Upper lobe of right lung (tissue), 1 donor: ENCODE measurements at places on chromosomes 1 and 21.

- no peak for DNase-seq
These were observed 56.7 kb downstream of the RALGPS2 start for GRCh38 chr1:178781533-178782330.

GRCh38 chr1:115782571-115783281 lies 14.2 kb upstream of the CASQ2 start:
- no peak for DNase-seq

- peak; percentile 80 for DNase-seq
These were observed 46.3 kb downstream of the UMODL1 start for GRCh38 chr21:42117229-42117966.

- peak; percentile 90 for DNase-seq
These were observed 11.1 kb downstream of the ADPRS start for GRCh38 chr1:36099681-36100341.

- no peak for DNase-seq
These were observed 11.3 kb downstream of the NCSTN start for GRCh38 chr1:160354388-160354985.

DNA sequence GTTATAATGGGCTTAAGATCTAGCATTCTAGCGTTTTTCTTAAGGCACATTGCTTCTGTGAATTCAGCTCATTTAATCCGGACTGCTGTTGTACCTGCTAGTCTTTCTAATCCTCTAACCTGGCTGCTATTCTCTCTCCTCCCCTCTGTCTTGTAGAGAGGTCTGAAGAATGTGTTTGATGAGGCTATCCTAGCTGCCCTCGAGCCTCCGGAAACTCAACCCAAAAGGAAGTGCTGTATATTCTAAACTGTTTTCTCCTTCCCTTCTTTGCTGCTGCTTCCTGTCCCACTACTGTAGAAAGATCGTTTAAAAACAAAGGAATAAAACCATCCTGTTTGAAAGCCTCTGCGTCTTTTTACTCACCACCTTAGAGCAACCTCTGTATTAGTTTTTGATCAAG lies 37.3 kb downstream of the CDC42 start:
- DNase-seq, result no peak

DNA sequence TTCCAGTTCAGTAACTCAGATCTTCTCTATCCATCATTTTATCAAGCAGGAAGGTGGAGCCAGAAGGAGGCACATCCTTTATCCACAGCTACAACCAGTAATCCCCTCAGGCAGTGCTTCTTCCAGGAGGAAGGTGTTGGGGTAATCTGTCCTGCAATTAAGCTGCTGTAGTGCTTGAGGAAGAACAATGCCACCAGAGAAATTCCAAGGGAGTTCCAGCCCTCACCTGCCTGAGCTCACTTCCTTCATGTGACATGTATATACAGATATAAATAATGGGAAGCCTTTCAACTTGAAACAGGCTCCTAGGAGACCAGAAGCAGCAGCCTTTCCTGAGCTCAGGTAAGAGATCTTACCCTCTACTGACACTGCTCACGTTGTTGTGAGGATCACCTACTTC lies 2.2 kb upstream of the IL20 start:
- no peak for DNase-seq
